ENCODE measurements at places on chromosomes 7 and 10. TPM values are rescaled to one million over a fixed set of nuclear protein-coding genes. Genes with fewer than 3 reads are reported as not detected.

Gene MMP21
- total RNA-seq, result not detected

Gene RINT1
- 35.2 TPM for total RNA-seq

DNA sequence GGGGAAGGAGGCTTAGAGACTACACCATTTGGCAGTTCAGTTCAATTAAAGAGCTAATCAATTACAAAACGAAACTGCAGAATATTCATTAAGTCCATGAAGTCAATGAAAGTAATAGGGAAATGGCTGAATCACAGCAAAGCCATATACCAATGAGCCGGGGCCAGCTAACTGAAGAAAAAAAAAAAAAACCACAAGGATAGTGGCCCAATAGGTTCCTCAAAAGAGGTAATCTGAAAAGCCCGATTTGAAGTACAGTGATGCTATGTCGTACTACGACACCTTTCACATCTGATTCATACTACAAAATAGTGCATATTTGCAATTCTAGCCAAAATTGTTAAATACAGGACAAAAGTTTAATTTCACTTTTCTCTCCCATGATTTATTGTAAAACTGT lies 2.5 kb downstream of the ARHGAP12 start:
- no peaks in the 10 kb centered on the region for H3K36me3 ChIP-seq
- H3K27me3 ChIP-seq, result no peaks in the 10 kb centered on the region
- H3K4me3 ChIP-seq, result no peak overlapping the region
- H3K4me1 ChIP-seq, result peaks cover 68% of the 10 kb centered on the region
- no peak for DNase-seq
- peak overlapping the region; percentile 90 for H3K27ac ChIP-seq

DNA sequence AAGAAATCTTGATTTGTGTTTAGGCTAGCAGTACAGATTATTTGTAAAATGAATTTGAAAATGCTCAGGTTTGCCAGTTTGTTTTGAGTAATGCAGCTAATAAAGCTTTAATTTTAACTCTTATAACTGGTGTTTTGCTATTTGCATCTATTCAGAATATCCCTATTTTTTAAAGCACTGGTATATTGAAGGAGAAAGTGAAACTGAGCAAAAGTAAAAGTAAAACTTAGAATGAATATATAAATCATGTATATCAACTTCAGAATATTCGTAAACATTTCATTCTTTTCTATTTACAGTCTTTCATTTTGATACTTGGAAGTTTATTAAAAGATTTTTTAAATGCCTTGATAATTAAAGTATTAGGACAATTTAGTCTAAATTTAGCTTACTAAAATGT lies 26.2 kb downstream of the TASOR2 start:
- H3K4me3 ChIP-seq, result peak overlapping the region; percentile 7
- no peak overlapping the region for H3K27ac ChIP-seq
- no peak for DNase-seq
- no peaks in the 10 kb centered on the region for H3K36me3 ChIP-seq

- H3K4me3 ChIP-seq, result no peak overlapping the region
- DNase-seq, result no peak
- H3K27me3 ChIP-seq, result no peaks in the 10 kb centered on the region
- H3K4me1 ChIP-seq, result no peaks in the 10 kb centered on the region
- no peaks in the 10 kb centered on the region for H3K36me3 ChIP-seq
These were observed 63.8 kb upstream of the RET start for GRCh38 chr10:43013065-43013464.

DNA sequence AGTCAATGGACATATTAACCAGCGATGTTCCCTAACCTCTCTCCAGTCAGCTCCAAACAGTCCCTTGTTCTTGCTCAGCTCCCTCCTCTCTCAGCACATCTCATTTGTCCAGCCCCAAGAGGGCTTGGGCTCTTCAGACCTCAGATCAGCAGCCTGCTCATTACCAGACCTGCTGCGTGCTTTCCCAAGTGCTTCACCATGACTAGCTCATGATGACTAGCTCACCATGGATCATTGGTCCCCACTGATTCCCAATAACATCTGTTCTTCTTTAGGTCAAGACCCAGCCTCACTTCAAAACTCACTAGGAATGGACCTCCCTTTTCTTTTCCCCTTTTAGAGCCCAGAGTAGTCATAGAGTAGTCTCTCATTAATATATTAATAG lies 121.9 kb downstream of the SLC16A9 start:
- H3K36me3 ChIP-seq, result no peaks in the 10 kb centered on the region
- H3K4me3 ChIP-seq, result no peak overlapping the region
- H3K27me3 ChIP-seq, result no peaks in the 10 kb centered on the region
- H3K27ac ChIP-seq, result no peak overlapping the region

DNA sequence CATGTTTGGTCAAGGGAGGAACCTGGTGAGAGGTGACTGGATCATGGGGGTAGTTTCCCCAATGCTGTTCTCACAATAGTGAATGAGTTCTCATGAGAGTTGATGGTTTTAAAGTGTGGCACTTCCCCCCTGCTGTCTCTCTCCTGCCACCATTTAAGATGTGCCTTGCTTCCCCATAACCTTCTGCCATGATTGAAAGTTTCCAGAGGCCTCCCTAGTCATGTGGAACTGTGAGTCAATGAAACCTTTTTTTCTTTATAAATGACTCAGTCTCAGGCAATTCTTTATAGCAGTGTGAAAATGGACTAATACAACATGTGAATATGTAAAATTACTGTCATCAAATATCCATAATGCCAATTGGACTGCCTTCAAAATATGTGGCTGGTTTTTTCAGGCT lies 165.5 kb upstream of the TARP start:
- H3K36me3 ChIP-seq, result no peaks in the 10 kb centered on the region
- DNase-seq, result no peak
- no peaks in the 10 kb centered on the region for H3K4me1 ChIP-seq

Gene CAMK2B
- total RNA-seq, result not detected

DNA sequence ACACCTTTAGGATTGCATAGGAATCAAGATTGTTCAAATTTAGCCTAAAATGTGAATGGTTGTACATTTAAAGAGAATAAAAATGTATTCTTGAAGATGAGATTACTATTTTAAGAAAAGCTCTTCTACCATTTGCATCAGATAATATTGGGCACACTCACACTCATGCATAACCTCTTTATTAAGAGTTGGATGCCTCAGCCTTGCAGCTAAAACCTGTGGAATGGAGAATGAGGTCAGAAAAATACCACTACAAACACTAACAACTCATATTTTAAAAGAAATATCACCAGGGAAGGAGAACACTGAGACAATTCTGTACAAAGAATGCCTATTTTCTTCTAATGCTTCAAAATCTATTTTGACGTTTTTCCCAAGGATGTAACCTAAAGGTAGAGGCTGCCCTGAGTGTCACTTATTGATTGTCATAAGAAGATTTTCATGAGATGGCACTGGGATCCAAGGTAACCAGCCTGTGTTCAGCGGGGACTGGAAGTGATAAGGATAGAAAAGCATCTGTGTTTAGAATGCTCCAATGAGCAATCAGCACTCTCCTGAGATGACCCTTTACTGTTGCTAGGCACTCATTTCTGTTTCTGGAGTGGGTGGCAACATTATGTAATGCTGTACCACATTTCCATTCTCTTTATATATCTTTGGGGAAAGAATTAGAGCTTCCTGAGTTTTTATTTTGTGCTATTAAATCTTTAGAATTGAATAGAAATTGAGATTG lies 26.6 kb downstream of the REEP3 start:
- no peak for DNase-seq
- no peak overlapping the region for H3K4me3 ChIP-seq
- H3K27ac ChIP-seq, result no peak overlapping the region
- peaks cover 29% of the 10 kb centered on the region for H3K4me1 ChIP-seq
- H3K27me3 ChIP-seq, result no peaks in the 10 kb centered on the region

Gene CPA4
- total RNA-seq, result not detected

- H3K4me3 ChIP-seq, result peak overlapping the region; percentile 14
- H3K27ac ChIP-seq, result peak overlapping the region; percentile 89
- H3K36me3 ChIP-seq, result no peaks in the 10 kb centered on the region
- H3K4me1 ChIP-seq, result peaks cover 17% of the 10 kb centered on the region
- DNase-seq, result peak; percentile 86
- no peaks in the 10 kb centered on the region for H3K27me3 ChIP-seq
These were observed 32.4 kb downstream of the TACC2 start for GRCh38 chr10:122021379-122021778.

Gene FXYD4
- not detected for total RNA-seq

- peak overlapping the region; percentile 97 for H3K27ac ChIP-seq
- no peak overlapping the region for H3K4me3 ChIP-seq
- DNase-seq, result peak; percentile 83
These were observed 4.6 kb downstream of the PWWP2B start for GRCh38 chr10:132401401-132402118.

DNA sequence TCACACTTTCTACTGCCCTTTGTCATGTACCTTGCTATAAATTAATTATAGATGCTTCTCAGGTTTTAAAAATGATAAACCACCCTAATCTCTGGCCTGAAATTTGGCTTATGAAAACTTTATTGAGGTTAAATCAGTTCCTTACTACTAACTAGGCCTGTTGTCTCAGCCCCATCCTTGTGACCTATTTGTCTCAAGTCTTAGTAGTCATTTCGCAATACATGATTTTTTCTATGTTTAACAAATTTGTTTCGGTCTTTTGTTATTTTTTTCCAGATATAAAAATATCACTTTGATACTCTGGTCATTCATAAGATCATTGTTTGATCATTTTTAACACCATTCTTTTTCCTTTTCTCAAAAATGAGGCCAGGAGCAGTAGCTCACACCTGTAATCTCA lies 411.6 kb downstream of the GFRA1 start:
- no peaks in the 10 kb centered on the region for H3K4me1 ChIP-seq
- no peaks in the 10 kb centered on the region for H3K27me3 ChIP-seq

Gene ATP6V1F
- 86.2 TPM for total RNA-seq

GRCh38 chr7:46713868-46714596 lies 793.0 kb upstream of the IGFBP3 start:
- H3K27ac ChIP-seq, result peak overlapping the region; percentile 56
- H3K27me3 ChIP-seq, result no peaks in the 10 kb centered on the region
- H3K4me3 ChIP-seq, result no peak overlapping the region
- DNase-seq, result peak; percentile 90
- H3K4me1 ChIP-seq, result no peaks in the 10 kb centered on the region

Gene NKX1-2
- total RNA-seq, result not detected

DNA sequence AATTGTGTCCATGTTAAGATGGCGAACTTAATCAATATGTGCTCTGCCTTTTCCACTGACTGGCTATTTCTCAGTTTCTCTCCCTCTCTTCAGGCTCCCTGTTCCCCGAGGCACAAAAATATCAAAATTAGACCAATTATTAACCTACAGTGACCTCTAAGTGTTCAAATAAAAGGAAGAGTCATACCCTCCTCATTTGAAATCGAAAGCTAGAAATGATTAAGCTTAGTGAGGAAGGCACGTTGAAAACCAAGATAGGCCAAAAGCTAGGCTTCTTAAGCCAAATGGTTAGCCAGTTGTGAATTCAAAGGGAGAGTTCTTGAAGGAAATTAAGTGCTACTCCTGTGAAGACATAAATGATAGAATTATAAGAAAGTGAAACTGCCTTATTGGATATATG lies 81.1 kb upstream of the MBL2 start:
- H3K27me3 ChIP-seq, result no peaks in the 10 kb centered on the region
- DNase-seq, result no peak
- H3K36me3 ChIP-seq, result no peaks in the 10 kb centered on the region
- H3K4me1 ChIP-seq, result no peaks in the 10 kb centered on the region
- no peak overlapping the region for H3K27ac ChIP-seq
- no peak overlapping the region for H3K4me3 ChIP-seq

Gene UTF1
- total RNA-seq, result not detected

DNA sequence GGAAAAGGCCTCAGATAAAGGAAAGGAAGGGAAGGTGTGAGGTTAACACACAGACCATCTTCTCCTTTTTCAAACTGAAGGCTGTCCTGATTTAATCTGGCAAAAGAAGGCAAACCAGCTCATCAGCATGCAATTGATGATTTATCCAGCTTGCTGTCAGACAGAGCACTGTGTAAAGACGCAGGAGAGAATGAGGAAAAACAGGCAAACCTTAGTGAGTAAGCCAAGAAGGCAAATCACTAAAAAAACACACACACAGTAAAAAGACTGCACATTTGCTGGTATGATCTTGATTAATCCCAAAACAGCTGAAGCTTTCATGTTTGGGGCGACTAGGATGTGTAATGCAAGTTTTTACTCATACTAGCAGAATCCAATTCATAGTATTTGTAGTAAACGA lies 65.8 kb upstream of the SKAP2 start:
- no peaks in the 10 kb centered on the region for H3K36me3 ChIP-seq
- no peaks in the 10 kb centered on the region for H3K4me1 ChIP-seq
- H3K4me3 ChIP-seq, result no peak overlapping the region

- no peak for DNase-seq
- H3K27ac ChIP-seq, result no peak overlapping the region
- no peaks in the 10 kb centered on the region for H3K36me3 ChIP-seq
- H3K4me1 ChIP-seq, result no peaks in the 10 kb centered on the region
- H3K4me3 ChIP-seq, result no peak overlapping the region
- no peaks in the 10 kb centered on the region for H3K27me3 ChIP-seq
These were observed 310.6 kb downstream of the SEMA3D start for GRCh38 chr7:84876061-84876821.

- no peaks in the 10 kb centered on the region for H3K36me3 ChIP-seq
- H3K4me3 ChIP-seq, result no peak overlapping the region
- no peaks in the 10 kb centered on the region for H3K27me3 ChIP-seq
- H3K27ac ChIP-seq, result no peak overlapping the region
- H3K4me1 ChIP-seq, result peaks cover 8% of the 10 kb centered on the region
These were observed 43.3 kb downstream of the CNOT4 start for GRCh38 chr7:135466442-135467206.

DNA sequence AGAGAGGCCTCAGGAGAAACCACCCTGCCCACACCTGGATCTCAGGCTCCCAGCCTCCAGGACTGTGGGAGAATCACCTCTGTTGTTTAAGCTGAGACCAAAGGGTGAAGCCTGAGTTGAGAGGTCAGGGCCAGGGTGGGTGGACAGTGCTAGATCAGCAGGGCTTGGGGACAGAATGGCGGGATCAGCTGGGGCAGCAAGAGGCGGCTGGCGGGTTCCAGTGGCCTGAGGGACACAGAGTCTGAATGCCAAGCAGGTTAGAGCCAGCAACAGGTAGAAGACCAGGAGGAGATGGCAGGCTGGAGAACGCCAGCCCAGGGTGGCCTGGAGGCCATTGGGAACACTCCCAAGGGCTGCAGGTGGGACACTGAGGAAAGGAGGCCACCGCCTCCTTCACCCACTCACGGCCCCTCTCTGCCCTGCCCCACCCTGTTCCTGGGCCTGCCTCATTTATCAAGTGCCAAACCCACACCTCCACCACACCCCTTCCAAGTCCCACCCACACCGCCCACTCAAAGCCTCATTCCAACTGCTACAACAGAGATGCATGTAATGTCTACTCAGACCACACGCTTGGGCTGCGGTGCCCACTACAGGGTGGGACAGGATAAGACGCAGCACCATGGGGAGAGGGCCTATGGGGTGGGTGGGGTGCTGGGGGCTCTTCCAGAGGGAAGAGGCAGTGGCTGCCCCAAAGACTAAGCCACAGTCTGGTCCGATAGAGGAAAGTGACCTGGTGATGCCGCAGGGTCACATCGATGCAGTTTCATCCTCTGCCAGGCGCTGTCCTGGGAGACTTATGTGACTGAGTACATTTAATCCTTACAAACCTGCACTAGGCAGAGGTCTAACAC lies 173.9 kb downstream of the TNS3 start:
- peaks cover 9% of the 10 kb centered on the region for H3K36me3 ChIP-seq
- peaks cover 48% of the 10 kb centered on the region for H3K4me1 ChIP-seq
- no peaks in the 10 kb centered on the region for H3K27me3 ChIP-seq
- no peak overlapping the region for H3K4me3 ChIP-seq
- DNase-seq, result peak; percentile 65

Data from stomach (tissue), 19 donors.